C1 segment of cervical spinal cord (tissue), 14 donors: ENCODE measurements at places on chromosomes 16 and 17.

DNA sequence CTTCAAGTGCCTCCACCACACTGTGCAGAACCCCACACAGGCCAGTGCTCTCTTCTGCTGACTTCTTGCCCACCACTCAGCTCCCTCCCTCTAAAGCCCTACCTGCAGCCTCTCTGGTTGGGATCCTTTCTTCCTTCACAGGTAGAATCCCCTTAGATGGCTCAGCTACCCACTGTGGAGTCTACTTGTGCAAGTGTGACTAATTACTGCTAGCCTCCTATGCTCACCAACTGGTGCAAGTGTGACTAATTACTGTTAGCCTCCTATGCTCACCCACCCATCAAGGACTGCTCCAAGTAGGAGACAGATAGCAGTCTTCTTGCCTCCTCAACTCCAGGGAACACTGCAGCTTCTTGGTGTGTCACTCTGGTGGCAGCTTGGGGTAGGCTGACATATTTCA is 43.6 kb downstream of the TEX14 start:
- DNase-seq = no peak

GRCh38 chr17:62615503-62615902 is 12.0 kb upstream of the MRC2 start:
- DNase-seq = no peak

GRCh38 chr17:17926840-17927449 is 45.3 kb downstream of the TOM1L2 start:
- DNase-seq = no peak

DNA sequence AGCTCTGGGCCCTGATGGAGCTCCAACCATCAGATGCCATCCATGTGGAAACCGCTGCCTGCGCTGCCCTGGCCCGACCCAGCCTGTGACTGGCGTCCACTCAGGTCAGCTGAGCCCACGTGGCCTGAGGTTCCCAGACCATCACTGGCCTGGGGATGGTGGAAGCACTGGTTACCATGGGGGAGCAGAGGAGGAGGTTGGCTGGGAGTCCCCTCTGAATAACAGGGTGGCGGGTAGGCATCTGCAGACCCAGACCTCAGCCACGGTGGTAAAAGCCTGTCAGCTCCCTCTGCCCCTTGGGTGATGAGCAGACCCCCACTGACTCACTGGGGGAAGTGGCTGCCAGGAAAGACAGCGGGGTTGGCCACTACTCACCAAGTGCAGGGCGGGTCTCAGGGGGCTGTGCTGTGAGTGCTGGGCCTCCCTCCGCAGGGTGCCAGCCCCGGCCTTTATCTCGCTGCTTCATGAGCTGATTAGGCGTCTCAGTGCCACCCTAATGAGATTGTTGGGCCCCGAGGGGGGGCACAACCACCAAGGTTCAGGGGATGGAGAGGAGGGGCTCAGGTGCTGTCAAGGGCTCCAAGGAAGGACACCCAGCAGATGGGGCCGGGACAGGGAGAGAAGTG is at the start of gene PDE6G:
Gene PDE6G (minus strand): TSS at position 425 of the 626 bp plus-strand sequence. CDS start 3,237 bp downstream, outside the sequence.
- DNase-seq = no peak

DNA sequence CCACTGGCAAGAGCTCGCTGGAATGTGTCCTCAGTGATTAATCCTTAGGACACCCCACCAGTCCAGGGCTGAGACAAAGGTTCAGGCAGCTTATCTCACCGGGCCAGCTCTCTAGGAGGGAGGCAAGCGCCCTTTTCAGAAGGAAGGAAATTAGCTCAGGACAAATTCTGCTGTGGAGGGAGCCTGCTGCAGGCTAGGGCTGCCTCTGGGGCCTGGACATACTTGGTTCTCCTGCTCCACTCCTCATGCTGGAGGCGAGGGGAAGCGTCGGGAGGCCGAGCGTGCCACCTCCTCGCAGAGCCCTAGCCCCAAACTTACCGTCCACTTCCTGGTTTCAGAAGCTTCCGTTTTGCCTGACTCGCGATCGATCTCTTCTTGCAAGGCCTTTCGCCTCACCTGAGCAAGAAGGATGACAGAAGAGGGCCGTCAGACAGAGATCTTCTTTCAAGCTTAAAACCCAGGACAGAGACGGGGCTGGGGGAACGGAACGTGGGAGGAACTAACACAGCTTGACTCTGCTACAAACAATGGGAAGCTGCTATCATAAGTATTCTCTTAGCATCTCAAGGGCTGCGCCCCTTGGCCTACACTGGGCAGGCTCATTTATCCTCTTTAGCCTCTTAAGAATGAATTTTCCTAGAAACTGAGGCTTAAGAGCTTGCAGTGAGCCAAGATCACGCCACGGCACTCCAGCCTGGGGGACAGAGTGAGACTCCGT is 7.7 kb downstream of the KNOP1 start:
- no peak for DNase-seq

- no peak for DNase-seq
Observed at GRCh38 chr17:83073389-83074063, 5.9 kb upstream of the METRNL start.

DNA sequence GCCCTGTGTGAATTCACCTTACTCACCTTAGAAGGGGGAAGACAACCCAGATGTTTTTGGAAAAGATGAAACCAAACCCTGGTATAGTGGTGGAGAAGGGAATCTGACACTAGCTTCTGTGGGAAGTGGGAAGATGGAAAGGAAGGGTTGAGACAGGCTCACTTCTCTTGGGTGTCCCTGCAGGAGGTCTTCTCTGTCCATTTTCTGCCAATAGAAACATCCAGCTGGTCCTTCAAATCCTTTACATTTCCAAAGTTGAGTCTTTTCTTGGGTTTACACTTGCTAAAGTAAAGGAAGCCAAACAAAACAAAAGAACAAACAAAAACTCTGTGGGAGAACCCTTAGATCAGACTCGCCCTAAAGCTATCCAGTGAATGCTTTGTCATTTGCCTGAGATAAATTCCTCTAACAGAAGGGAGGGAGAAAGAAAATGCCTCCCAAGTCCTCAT is 10.2 kb downstream of the HOXB1 start:
- DNase-seq = no peak

DNA sequence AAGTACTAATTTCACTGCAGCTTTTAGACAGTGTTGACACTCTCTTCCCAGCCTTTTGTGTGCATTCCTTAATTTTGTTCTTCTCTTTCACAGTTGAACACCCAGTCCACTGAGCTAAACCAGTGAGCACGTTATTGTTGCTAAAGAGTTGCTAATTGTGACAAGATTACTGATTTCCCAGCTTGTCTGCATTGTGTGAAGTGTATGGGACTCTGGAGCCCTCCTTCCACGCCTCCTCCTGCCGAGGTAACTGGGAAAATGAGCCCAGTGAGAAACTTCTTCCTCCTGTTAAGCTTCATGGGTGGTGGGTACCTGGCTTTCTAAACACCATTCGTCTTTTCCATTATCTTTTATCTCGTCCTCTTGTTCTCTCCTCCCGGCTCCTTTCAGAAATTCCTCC is 29.8 kb upstream of the DNAH17 start:
- DNase-seq = no peak

GRCh38 chr17:74212209-74212912 is 1.0 kb upstream of the TTYH2 start:
- DNase-seq = peak; percentile 49

- no peak for DNase-seq
Observed at GRCh38 chr17:7706631-7707354, 1.8 kb downstream of the EFNB3 start.

- no peak for DNase-seq
Observed at GRCh38 chr16:54630284-54630967, 300.2 kb upstream of the IRX5 start.

GRCh38 chr16:8614435-8615029 is 7.0 kb upstream of the METTL22 start:
- DNase-seq = no peak

DNA sequence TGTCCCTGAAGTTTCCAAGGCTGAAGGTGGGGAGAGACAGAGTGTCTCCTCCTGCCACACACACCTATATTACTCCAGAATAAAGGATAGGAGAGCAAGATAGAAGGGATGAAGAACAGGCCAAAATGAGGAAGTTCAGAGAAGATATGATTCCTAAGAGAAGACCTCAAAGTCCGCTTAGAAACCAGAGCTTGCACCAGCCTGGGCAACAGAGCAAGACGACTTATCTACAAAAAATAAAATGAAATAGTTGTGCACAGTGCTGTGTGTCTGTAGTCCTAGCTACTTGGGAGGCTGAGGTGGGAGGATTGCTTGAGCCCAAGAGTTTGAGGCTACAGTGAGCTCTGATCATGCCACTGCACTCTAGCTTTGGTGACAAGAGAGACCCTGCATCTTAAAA is 128.2 kb downstream of the HS3ST3B1 start:
- no peak for DNase-seq

GRCh38 chr16:9370061-9370491 is 278.6 kb downstream of the HAPSTR1 start:
- no peak for DNase-seq

DNA sequence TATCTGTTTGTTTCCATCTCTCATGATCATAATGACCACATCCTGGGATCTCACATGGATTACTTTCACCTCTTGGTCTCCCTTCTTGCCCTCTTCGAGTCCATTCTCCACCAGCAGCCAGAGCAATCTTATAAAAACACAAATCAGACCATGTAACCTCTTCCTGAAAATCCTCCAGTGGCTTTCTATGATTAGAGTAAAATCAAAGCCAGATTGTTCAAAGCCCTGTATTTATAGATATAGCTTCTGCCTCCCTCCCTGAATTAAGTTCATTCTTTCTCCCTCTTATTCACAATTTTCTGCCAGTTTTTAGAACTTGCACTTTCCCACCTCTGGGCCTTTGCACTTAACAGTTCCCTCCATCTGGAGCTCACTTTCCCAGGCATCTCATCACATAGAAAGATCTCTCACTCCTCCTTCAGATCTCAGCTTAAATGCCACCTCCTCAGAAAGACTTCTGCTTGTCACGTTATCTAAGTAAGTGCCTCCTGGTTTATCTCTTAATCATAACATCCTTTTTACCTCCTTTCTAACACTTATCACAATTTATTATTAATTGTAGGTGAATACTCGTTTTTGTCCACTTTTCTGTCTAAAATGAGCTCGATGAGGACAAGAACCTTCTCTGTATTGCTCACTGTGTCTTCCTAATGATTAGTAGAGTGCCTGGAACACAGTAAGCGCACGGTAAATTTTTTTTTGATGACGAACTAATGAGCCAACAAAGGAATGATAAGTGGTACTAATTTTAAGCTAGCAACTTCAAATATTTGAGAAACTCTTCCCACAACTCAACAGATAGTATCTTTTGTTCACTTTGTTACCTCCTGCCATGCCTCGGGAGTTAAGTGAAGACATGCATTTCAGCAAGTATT is 80.5 kb downstream of the CYB561 start:
- DNase-seq = no peak

- no peak for DNase-seq
Observed at GRCh38 chr17:69869667-69870066, 205.4 kb upstream of the KCNJ16 start.

GRCh38 chr17:34337701-34338100 is 18.5 kb downstream of the CCL8 start:
- DNase-seq = no peak

GRCh38 chr16:885391-885790 is 84.9 kb upstream of the GNG13 start:
- no peak for DNase-seq

DNA sequence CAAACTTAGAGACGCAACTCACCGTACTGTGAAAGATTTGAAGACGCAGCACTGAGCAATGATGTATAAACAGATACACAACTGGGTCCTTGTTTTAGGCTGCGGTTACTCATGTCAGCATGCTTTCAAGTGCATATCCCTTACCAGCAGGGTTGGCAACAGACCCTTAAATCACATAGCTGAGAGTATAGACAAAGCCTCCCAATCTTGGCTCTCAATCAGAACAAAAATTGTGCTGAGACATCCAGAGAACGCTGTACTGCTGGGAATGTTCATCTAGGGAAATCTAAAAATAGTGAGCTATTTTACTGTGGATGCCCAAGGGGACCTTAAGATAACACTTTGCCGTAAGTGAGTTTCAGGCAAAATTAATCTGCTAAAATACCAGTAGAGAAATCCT is 84.4 kb upstream of the NUDT7 start:
- no peak for DNase-seq

- no peak for DNase-seq
Observed at GRCh38 chr17:82031303-82031884, at the start of gene RAC3. TSS of gene RAC3 (plus strand) at chr17:82031678. CDS start at chr17:82031762, 84 bp downstream.

- no peak for DNase-seq
Observed at GRCh38 chr16:83939266-83939855, 13.7 kb upstream of the OSGIN1 start.

GRCh38 chr17:80527016-80527645 is 17.5 kb upstream of the RPTOR start:
- DNase-seq = no peak

GRCh38 chr16:84735849-84736586 is 36.2 kb downstream of the USP10 start:
- no peak for DNase-seq

GRCh38 chr17:1733759-1734158 is 8.9 kb upstream of the SERPINF2 start:
- DNase-seq = no peak

DNA sequence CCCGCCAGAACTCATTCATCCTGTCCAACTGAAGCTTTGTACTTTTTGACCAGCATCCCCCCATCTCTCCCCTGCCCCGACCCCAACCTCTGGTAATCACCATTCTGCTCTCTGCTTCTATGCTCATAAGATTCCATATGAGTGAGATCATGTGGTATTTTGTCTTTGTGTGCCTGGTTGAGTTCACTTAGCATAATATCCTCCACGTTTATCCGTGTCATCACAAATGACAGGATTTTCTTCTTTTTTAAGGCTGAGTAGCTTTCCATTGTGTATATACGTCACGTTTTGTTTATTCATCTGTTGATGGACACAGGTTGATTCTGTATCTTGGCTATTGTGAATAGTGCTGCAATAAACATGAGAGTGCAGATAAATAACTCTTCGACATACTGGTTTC is 278.9 kb downstream of the SNX29 start:
- no peak for DNase-seq

DNA sequence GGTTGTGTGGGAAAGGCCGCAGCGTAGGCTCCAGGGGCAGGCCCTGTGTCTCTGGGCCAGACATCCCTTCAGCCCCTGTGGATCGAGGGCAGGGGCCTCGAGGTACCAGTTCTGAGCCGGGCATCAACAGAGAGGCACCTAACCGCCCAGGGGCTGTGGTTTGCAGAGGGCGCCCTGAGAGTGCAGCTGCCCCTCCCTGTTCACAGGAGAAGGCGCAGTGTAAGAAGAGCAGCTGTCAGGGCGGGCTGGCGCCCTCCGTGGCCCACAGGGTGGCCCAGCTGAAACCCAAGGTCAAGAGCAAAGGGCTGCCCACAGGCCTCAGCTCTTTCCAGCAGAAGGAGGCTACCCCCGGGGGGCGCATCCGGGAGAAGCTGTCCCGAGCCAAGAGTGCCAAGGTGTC is 56.5 kb downstream of the ACTG1 start:
- no peak for DNase-seq

DNA sequence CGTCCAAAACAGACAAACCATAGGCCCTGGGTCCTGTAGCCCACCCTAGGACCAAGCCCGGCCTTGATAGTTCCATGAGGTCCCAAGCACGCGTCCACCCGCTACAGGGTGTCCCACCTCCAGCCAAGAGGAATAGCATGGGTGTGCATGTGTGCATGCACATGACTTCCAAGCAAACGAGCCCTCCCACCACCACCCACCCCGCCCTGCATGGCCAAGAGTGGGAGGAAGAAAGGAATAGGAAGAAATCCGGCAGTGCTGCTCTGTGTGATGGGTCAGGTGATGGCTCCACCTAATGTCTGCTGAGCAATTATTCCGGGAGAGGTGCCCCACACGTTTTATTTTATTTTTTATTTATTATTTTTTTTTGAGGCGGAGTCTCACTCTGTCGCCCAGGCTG is 184.6 kb downstream of the ZNF423 start:
- DNase-seq = no peak

- DNase-seq = no peak
Observed at GRCh38 chr17:58170622-58171021, 3.8 kb downstream of the OR4D2 start.

- no peak for DNase-seq
Observed at GRCh38 chr17:73158133-73158532, 6.7 kb upstream of the SSTR2 start.

GRCh38 chr17:19641687-19642372 is 6.7 kb upstream of the ALDH3A2 start:
- no peak for DNase-seq
